Hematopoietic multipotent progenitor cell treated with erythropoietin and hydrocortisone succinate and interleukin-3 and kit ligand, for 8 days (in vitro differentiated cells): ENCODE measurements at places on chromosomes 12 and 14.

DNA sequence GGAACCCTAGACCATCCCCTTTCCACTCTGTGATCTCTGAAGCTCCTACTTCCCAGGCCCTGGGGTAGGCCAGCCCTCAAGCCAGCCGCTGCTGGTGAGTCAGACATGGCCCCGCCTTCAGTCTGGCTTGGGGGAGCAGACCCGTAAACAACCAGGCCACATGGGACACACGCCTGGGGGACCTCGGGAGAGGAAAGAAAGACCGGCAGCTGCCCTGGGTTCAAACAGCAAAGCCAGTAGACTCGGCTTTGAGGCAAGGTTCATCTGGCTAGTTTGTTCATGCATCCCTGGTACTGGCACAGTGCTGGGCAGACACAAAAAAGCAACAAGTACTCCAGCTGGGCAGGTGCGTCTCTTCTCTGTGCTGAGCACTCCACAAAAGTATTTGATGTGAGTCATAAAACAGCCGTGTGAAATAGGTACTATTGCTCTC is 101.9 kb downstream of the SETD3 start:
- DNase-seq: peak; percentile 35

GRCh38 chr12:124479680-124480468 is 87.5 kb downstream of the NCOR2 start:
- DNase-seq: no peak

- peak; percentile 38 for DNase-seq
Observed at GRCh38 chr12:6752167-6752920, 597 bp downstream of the MLF2 start.

DNA sequence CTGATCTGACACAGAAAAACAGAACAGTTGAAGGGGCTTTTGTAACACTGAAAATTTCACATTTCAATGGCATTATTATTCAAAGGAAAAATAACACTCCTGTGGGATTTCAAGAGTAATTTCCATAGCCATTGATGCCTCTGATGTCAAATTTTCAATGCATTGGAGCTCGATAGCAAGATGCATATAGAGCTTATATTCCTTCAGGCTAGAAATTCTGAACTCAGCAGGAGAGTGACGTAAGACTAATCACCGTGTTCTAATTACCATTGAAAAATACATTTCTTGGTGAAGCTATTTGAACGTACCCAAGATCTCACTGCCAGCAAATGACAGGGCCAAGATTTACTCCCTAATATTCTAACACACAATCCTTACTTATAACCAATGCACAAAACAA is 854.1 kb upstream of the TMEM132C start:
- DNase-seq: no peak

GRCh38 chr12:5575987-5576386 is 144.1 kb downstream of the NTF3 start:
- no peak for DNase-seq

DNA sequence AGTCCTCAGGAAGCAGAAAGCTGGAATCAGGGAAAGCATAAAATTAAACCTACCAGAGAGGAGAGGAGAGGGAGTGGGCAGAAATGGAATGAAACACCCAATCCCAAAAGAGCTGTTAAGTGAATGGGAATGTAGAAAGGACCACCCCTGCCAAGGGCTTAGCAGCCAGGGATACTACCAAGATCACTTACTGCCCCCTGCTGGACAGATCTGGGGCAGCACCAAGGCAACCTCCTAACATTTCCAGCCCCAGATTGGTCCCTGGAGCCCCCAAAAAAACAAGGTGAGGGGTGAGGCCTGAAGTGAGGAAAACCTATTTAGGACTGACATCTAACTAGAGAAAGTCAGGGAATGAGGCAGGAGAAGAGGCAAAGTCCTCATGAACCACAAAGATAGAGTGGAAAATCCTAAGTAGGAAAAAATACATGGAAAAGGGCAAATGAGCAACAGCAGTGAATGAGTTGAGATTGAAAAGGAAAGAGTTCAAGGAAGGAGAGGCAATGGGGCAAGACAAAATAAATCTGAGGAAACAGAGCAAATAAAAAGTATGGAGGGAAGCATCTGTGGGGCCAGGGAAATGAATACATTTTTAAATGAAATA is 11.2 kb upstream of the FKBP11 start:
- peak; percentile 73 for DNase-seq

- DNase-seq: no peak
Observed at GRCh38 chr14:81955123-81955522, 421.5 kb upstream of the SEL1L start.

DNA sequence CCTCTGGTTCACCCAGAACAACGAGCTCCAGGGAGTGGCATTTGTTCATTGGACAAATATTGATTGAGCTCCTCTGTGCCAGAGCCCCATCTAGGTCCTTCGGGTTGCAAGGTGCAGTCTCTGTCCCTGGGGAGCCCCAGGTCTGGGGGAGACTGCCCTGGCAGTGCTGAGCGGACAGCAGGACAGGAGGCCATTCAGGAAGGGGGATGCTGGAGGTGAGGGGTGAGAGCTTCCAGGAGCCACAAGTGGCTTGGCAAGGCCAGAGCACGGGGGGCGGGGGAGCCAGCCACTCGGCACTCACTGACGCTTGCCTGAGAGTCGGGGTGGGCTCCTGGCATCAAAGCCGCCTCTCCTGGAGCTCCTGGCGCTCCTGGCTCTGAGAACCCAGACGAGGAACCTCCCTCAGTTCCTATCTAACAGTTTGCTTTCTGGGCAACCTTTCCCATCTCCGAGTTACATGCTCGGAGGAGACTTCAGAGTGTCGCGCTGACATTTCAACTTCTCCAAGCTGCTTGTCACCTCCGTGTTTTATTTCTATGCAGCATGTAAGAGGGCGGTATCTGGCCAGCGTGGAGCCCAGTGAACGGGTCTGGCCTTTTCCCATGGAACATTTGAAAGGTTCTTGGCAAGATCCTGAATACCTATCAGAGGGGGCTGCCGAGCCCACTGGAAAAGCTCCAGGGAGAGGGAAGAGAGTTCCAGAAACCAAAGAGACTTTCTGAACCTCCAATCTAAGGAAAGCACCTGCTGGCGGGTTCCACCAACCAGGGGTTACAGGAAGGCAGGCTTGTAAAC is 62.0 kb upstream of the BCL11B start:
- no peak for DNase-seq

- no peak for DNase-seq
Observed at GRCh38 chr12:21337959-21338744, 3.4 kb upstream of the SLCO1A2 start.

- DNase-seq: no peak
Observed at GRCh38 chr14:37443461-37443860, 151.6 kb downstream of the FOXA1 start.

- no peak for DNase-seq
Observed at GRCh38 chr12:85301051-85301450, 21.0 kb downstream of the ALX1 start.

DNA sequence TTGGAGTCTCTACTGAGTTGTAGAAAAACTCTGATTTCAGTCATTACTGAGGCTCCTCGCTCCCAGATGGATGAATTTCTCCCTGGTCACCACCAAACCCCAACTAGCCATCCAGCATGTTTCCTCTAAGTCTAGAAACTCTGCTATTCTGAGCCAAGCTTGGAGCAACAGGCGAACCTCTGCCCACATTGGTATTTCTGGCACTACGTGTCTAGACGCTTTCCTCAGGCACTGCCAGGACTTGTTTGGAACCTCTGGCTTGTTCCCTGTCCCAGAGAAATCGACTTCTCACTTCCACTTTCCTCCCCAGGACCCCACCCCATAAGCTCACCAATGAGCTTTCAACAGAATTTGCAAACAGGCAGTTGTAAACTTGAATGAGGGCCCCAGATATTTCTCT is 27.6 kb downstream of the WSCD2 start:
- DNase-seq: no peak

- DNase-seq: no peak
Observed at GRCh38 chr12:122858171-122858570, 22.9 kb downstream of the HIP1R start.

GRCh38 chr14:33408291-33408690 is 469.6 kb downstream of the NPAS3 start:
- no peak for DNase-seq

DNA sequence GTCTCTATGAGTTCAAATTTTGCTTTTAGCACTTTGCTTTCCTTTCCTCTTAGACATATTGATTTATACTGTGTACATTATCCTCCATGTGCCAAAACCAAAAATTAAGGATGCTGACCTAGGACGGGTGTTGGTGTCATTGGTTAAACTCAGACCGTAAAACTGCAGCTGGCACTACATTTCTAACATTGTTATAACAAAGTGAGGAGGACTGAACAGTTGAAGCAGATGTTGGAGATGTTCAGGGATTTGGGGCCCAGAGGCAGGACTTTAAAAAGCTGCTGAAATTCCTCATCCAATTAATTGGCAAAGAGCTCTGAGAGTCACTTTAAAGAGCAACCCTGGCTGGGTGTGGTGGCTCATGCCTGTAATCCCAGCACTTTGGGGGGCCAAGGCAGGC is 72.4 kb downstream of the TMTC1 start:
- no peak for DNase-seq

DNA sequence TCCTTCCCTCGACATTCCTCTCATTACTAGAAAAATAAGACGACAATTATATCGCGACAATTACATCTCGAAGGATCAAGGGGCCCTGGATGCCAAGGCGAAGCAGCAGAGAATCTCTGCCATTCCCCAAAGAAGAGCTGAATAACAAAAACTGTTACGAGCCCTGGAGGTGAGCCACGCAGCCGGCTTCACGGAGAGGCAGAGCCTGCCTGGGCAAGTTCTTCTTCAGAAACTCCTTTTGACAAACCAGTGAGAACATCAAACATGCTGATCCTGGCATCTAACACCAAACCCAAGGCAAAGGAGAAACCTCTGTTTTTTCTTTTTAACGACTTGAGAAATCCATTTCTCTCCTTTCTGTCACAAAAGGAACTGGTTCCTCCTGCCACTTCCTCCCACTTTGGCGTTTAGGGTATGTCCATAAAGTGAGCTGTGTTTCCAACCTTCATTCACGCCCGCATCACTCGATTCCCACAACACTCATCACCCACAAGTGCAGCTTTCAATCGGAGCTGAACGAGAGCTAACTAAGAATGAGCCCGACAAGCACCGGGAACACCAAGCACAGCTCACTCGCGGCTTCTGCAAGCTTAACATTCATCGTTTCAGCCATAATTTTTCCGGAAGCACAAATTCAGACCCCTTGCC is 21.5 kb downstream of the CCDC88C start:
- no peak for DNase-seq

DNA sequence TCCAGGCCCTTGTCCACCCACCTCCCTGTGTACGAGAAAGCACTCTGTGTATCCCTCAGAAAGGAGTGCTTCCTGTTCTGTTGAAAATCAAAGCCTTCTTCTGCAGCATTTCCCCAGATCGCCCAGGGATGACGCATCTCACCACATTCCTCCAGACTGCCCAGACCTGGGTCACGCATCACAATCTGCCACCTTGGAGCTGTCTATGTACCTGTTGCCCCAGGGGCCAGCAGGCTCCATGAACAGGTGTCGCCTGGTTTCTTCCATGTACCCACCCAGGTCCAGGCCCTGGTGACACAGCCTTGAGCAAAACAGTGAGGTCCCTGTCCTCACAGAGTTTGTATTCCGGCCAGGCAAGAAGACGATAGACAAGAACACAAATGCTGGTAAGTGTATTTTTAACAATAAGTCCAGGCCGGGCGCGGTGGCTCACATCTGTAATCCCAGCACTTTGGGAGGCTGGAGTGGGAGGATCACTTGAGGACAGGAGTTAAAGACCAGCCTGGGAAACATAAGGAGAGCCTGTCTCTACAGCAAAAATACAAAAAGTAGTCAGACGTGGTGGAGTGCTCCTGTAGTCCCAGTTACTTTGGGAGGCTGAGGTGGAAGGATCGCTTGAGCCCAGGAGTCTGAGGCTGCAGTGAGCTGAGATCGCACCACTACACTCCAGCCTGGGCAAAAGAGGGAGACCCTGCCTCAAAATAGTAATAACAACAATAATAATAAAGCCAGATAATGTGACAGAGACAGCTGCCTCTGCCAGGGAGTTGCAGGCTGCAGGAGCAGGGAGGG is 6.8 kb upstream of the PPP1R13B start:
- no peak for DNase-seq

GRCh38 chr14:69242311-69243224 is 17.4 kb upstream of the GALNT16 start:
- peak; percentile 72 for DNase-seq

DNA sequence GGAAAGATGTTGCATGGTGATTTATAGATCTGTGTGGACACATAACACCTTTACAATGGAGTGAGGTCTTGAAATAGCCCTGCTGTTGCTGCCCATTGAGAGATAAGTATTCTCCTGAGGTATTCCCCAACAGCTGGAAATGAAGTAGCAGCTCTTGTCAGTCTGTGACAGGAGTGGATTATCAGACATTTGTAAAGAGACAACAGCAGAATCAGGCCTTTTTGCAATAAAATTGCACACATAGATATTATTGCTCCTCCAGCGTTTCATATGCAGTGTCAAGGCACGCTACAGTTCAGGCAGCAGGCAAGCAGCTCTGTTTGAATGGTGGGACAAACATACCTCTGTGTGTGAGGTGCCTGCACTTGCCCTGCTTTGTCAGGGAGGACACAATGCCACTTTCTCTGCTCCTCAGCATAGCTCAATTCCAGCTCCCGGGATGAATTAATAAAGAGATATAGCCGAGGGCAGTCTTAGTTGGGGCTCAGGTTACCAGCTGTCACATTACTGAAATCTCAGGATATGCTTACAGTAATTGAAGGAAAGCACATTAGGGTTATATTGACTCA is 49.4 kb downstream of the BICD1 start:
- DNase-seq: no peak

GRCh38 chr14:101819251-101819990 is 57.9 kb downstream of the PPP2R5C start:
- no peak for DNase-seq

DNA sequence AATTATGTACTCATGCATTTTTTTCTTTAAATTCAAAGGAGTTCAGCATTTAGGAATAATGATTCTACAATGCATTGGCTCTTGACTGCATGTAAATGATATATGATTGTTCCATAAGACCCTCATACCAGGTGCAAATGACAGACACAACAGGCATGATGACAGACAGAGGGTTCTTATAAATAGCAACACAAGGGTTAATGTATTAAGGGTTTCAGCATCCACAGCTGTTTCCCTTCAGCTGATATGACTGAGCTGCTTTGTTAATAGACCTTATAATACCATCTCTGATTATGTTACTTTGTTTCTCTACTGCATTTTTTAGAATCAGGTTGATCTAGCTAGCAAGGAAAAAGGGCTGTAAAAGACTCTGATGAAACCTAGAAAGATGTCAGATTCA is 90.8 kb upstream of the TMTC2 start:
- DNase-seq: no peak

GRCh38 chr12:28622406-28622805 is 432.1 kb downstream of the CCDC91 start:
- DNase-seq: no peak

DNA sequence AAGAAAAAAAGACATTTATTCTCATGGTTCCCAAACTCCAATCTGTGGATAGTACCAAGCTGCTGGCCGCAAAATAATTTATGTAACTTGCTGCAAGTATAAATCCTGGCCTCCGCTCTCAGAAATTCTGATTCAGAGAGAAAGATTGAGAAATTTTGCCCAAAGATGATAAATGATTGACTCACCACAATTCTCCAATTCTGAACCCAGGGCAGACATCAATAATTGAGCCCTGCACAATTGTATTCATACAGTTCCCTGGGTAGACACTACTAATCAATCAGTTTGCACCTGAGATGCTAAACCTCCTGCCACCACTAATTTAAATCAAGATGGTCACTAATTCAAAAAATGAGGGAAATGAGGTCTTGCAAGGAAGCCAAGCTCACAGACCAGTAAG is 38.2 kb downstream of the TRPV4 start:
- DNase-seq: no peak
